SW 1271 (cell line): ENCODE measurements at places on chromosomes 11 and 22.

DNA sequence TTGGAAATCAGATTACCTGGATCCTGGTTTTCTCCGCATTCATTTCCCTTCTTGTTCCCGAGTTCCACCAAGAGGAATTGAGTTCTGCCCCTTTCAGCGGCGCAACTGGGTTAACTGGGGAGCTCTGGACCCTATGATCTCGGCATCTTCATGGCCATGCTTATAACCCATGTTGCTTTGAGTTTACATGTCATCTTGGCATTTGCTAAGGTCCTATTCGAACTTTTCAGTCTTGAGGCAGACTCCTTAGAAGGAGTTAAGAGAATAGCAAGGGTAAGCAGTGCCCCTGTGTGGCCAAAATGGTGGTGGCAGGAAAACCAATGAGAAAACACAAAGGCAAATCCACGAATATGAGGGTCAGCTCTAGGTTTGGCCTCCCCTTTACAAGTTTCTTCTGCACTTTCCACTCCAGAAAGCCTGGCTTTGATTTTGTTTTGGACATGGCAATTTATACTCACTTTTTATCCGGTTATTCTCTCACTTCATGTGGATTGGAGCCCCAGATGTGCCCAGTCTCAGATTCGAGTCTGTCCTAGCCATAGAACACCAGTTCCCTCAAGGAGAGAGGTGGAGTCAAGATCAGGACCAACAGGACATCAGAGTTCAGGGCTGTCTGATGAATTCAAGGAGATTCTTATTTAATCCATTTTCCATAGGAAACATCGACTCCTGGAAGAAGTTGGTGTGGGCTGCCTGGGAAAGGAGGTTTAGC is 55.3 kb upstream of the FBXO3 start:
- DNase-seq, result peak; percentile 57

DNA sequence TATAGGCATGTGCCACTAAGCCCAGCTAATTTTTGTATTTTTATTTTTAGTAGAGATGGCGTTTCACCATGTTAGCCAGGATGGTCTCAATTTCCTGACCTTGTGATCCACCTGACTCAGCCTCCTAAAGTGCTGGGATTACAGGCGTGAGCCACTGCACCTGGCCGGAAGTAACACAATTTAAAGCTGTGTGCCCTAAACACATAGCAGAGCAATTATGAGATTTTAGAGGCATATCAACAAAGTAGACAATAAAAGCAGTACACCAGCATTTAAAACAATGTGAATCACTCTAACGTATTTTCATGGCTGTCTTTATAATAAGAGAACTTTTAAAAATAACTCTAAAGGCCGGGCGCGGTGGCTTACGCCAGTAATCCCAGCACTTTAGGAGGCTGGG is 42.4 kb downstream of the PRR14L start:
- no peak for DNase-seq

DNA sequence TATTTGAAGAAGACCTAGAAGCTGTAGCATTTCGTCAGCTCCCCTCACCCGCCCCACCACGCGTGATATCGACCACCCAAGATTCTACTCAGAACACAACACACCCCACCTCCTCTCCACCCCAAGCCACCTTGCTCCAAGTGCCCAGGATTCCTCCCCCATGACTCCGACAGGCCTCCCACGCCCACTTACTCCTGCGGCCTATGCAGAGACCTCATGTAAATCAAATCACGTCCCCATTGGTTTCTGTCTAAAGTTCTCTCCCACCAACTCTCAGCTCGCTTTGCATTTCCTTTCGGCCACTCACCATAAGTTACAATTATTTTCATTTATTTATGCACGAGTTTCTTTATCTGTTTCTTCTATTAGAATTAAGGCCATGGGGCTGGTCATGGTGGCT is 11.0 kb downstream of the TMEM151A start:
- DNase-seq, result no peak

DNA sequence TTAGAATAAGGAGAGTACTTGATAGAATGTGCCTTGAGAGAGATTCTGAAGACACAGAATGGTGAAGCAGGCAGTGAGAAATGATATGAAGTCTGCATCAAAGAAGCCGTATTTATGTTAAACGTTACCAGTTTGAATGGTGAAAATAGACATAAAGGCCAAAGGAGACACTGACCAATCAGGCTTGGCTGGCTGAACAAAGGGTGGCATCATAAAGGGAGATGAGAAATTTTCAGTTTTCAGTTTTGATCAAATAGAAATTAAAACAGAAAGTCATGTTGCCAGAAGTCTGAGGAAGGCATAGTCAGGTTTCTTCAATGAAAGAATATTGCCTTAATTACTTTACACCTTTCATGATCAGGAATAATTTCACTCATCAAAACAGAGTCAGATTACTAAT is 6.6 kb downstream of the OR51F1 start:
- no peak for DNase-seq

DNA sequence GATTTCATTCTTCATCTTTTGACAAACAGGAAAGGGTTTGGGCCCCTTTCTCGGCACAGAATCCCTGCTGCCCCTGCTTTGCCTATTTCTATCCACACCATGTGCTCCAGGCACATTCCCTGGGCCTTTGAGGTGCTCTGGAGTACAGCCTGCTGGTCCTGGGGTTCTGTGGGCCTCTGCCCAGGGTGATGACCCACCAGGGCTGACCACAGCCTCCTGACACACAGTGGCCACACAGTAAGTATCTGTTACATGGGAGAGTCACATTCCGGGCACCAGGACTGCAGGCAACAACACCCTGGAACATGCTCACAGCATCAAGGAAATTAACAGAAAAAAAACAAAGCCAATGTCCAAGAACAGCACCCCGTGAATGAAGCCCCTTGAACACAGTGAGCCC is 39.1 kb downstream of the SCUBE2 start:
- DNase-seq, result no peak

- DNase-seq, result no peak
These were observed 238.0 kb downstream of the METTL15 start for GRCh38 chr11:28346209-28346608.

GRCh38 chr11:134357545-134357839 is 25.7 kb downstream of the GLB1L2 start:
- no peak for DNase-seq

GRCh38 chr22:20582520-20583361 is 75.3 kb downstream of the MED15 start:
- no peak for DNase-seq

DNA sequence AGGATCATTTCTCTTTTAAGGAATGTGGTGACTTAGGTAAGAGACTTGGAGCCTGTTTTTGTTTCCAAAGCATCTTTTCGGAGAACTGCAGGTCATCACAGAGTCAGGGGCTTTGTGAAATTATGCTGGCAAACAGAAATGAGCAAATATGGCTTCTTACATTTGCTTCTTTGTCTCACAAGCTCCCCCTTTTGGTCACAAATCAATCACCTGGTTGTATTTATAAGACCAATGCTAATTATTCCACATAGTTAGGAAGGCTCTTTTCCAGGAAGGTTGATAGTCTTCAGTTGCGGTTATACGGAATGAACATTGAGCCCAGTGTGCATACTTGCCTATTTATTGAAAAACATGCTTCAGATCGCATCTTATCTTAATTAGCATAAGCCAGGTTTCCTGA is 34.6 kb upstream of the CEP126 start:
- DNase-seq, result peak; percentile 83

GRCh38 chr22:22687638-22688500 is 43.5 kb downstream of the GGTLC2 start:
- peak; percentile 8 for DNase-seq

DNA sequence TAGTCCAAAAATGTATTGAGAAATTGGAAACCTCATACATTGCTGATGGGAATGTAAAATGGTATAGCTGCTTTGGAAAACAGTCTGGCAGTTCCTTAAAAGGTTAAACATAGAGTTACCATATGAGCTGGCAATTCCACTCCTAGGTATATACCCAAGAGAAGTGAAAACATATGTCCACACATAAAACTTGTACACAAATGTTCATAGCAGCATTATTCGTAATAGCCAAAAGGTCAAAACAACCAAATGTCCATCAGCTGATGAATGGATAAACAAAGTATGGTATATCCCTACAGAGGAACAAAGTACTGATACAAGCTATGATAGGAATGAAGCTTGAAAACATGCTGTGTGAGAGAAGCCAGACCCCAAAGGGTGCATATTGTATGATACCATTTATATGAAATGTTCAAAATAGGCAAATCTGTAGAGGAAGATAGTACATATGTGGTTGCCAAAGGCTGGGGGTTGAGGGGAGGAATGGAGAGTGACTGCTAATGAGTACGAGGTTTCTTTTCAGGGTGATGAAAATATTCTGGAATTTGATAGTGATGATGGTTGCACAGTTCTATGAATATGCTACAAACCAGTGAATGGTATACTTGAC is 85.8 kb downstream of the ZBTB16 start:
- no peak for DNase-seq

DNA sequence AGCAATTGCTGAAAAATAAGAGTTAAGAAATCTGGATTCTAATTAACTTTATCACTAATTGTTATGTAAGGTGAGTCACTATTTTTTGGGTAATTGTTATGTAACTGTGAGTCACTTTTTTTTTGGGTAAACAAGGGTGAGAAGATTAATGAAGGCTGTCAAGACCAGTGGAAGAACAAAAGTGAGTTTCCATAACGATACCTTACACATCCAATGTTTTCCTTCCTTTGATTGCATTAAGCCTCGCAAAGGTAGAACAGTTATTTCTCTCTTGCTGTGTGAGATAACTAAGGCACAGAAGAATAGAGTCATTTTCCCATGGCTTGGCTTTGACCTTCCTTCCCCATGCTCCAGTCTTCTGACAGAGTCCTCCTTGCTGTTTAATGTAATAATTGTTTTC is 374.7 kb downstream of the DDX10 start:
- no peak for DNase-seq

- no peak for DNase-seq
These were observed 13.7 kb downstream of the GDPD4 start for GRCh38 chr11:77287615-77288273.

- no peak for DNase-seq
These were observed 60.6 kb upstream of the RASD2 start for GRCh38 chr22:35479985-35480550.

DNA sequence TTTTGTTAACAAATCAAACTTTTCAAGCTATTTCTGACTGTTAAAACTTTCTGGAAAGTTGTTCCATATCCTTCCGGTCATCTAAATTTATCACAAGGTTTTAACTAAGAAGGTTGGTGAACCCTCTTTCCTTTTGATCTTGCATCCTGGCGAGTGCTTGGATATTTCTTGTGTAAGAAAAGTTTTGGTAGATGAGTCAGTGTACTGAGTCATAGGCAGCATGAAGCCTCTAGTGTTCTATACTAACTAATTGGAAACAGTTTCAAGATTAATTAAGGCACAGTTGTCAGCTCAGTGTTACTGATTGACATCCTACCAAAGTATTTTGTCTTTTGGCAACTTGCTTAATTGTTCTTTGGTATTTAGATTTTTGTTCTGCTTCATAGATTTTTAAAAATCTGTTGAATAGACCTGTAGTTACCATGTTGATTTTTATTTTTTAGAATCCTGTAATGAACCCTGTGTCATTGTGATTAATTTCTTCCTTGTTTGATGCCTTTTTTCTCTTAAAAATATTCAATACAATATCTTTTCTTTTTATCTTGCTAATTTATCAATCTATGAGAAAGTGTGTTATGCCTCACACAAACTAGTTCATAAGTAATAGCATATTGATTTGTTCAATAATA is 38.0 kb downstream of the METTL15 start:
- peak; percentile 88 for DNase-seq

GRCh38 chr11:101759771-101760450 is 154.9 kb upstream of the CEP126 start:
- peak; percentile 55 for DNase-seq

- DNase-seq, result no peak
These were observed 31.1 kb upstream of the SYT9 start for GRCh38 chr11:7220636-7221035.

GRCh38 chr22:19066531-19067271 is 55.5 kb downstream of the DGCR2 start:
- DNase-seq, result no peak

- no peak for DNase-seq
These were observed 575.5 kb downstream of the SOX6 start for GRCh38 chr11:15780837-15781236.

DNA sequence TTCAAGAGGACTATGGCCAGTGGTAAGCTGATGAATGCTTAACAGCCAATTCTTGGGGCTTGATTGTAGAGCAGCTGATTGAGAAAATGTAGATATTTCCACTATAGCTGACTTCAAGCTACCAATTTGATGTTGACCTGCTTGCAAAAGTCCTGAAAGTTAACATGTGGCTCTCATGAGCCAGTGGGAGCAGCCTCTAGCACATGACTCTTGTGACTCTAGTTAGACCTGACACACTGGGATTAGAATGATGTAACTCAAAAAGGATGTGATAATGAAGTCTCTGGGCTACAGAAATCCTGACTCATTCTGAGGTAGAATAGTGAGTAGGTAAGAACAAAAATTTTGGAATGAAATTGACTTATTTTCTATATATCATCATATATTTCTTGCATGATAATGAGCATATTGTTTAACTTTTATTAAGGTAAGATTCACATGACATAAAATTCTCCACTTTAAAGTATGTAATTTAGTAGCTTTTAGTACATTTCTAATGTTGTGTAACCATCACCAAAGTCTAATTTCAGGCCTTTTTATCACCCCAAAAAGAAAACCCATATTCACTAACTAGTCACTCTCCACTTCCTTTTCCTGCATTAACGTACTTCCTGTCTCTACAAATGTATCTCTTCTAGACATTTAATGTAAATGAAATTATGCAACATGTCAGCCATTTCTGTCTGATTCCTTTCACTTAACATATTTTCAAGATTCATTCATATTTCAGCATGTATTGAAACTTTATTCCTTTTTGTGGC is 16.1 kb upstream of the OR52H1 start:
- no peak for DNase-seq

GRCh38 chr11:133947321-133947756 is 9.4 kb downstream of the IGSF9B start:
- peak; percentile 10 for DNase-seq

DNA sequence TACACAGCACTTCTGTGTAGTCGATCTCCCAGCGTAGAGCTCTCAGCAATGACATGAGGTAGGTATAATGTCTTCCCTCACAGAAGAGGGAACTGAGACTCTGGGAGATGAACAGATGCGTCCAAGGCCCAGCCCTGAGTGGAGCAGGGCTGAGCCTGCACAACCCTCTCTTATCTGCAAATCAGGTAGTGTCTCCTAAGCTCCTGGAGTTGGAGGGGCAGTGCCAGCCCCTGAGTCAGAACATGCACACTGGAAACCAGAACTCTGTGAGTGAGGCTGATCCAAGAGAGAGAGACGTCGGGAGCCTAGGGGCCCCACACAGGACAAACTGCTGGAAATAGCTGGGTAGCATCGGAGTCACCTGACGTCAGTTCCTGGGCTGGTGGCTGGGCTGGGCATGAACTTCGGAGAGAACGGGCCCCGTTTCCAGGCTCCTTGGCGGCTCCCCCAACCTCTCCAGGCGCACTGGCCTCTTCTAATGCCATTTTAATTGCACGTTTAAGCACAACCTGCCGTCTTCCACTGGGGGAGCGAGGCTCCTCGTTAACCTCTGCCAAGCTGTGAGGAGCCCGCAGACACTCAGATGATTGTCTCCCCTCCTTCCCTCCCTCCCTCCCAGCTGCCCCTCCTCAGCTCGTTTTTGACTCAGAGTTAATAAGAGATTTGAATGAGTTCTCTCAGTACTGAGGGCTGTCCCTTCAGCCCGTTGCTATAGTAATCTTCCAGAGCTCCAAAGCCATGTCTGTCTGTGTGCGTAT is 191.2 kb upstream of the TBCEL start:
- DNase-seq, result no peak

- no peak for DNase-seq
These were observed 47.2 kb downstream of the MRGPRX2 start for GRCh38 chr11:19013181-19013857.
